ENCODE measurements at places on chromosomes 2 and 18.

DNA sequence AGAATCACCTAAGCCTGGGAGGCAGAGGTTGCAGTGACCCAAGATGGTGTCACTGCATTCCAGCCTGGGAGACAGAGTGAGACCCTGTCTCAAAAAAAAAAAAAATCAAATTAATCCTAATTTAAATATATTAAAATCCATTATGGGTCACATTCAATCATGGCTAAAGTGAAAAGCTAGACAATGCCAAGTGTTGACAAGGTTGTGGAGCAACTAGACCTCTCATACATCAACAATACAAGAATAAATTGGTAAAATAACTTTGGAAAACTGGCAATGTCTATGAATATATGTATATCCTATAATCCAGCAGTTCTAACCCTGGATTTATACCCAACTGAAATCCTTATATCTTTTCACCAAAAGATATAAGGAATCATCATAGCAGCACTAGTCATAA lies 23.4 kb upstream of the ATL2 start:
- no peak for DNase-seq

- no peak for DNase-seq
Observed at GRCh38 chr2:10873790-10874437, 37.8 kb upstream of the KCNF1 start.

- no peak for DNase-seq
Observed at GRCh38 chr2:120831891-120832290, 96.2 kb downstream of the GLI2 start.

- no peak for DNase-seq
Observed at GRCh38 chr2:20377741-20378140, 27.1 kb upstream of the PUM2 start.

- DNase-seq: no peak
Observed at GRCh38 chr2:109429567-109430328, 184.0 kb downstream of the SEPTIN10 start.

- DNase-seq: no peak
Observed at GRCh38 chr2:181483876-181484275, 26.7 kb downstream of the ITGA4 start.

DNA sequence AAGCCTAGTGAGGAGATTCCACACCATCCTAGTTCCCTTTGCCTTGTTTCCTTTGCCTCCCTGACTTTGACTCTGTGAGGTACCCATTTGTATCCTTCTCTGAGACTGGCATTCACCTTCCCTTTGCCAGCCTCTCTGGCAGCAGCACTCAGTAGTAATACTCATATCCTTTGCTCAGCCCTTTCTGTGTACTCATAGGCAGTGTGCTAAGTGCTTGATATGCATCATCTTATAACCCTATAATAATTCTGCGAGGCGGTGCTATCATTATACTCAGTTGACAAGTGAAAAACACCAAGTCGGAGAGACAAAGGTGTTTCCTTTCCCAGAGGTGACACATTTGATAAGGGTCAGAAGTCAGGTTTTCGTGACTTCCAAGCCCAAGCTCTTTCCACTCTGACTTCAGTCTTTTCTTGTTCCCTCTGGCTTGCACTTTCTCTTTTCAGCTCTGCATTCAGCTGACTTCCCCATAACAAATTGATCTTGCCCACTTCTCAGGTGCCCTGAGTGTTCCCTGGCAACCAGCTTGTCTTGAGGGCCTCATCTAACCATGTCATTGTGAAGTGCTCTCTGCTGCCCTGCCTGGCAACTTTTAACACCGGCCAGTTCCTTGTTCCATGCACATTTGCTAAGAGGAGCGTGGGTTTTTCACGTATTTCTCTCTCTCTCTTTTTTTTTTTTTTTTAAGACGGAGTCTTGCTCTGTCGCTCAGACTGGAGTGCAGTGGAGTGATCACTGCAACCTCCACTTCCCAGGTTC lies 94.5 kb upstream of the UPP2 start:
- DNase-seq: no peak

DNA sequence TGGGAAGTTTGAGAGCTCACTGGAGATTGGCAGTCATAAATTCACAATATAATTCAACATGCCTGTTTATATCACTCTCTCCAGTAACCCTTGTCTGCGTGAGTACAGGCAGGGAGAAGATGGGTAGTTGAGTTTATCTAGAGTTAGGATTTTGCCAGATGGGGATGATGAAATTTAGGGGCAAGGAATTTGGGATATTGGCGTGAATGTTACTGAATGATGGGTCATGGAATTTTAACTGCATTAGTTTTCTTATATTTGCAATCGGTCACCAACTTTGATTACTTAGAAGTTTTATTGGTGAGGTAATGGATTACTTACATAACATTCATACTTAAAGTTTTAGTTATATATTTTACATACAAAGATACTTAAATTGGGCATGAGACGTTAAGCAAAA lies 35.1 kb downstream of the SANBR start:
- DNase-seq: no peak

DNA sequence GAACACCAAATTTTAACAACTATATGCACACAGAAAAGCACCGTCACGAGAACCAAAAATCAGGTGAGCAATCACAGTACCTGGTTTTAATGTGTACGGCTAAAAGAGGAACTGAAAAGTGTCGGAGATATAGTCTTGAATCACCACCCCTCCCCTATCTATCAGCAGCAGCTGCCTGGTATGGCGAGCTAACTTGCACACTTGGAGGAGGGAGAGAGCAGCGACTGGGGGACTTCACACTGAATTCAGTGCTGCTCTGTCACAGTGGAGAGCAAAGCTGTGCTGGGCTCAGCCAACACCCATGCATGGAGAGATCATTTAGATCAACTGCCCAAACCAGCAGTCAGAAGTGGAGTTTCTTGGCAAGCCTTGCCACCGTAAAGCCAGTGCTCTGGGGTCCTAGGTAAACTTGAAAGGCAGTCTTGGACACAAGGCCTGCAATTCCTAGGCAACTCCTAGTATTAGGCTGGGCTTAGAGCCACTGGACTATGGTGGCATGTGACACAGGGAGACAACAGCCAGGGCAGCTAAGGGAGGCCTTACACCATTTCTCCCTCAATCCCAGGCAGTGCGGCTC lies 89.2 kb upstream of the CD226 start:
- DNase-seq: no peak

- no peak for DNase-seq
Observed at GRCh38 chr2:40101131-40101575, 322.1 kb upstream of the THUMPD2 start.

GRCh38 chr2:145140658-145141057 lies 620.7 kb upstream of the ZEB2 start:
- DNase-seq: no peak

GRCh38 chr2:34736482-34736881 lies 1137.4 kb upstream of the FAM98A start:
- DNase-seq: no peak

- no peak for DNase-seq
Observed at GRCh38 chr18:22541232-22541631, 123.5 kb upstream of the CTAGE1 start.

- DNase-seq: no peak
Observed at GRCh38 chr2:236849508-236849907, 236.2 kb upstream of the COPS8 start.

Data from stimulated activated CD8-positive, alpha-beta memory T cell treated with anti-CD3 and anti-CD28 coated beads, Interleukin-15, amount 100 ng/mL, for 24 hours (primary cell).